ENCODE measurements at places on chromosomes 12 and 14.

GRCh38 chr12:49277466-49277865 lies 12.6 kb downstream of the TUBA1C start:
- no peak for DNase-seq
- no peak overlapping the region for H3K4me3 ChIP-seq
- H3K27me3 ChIP-seq: no peaks in the 10 kb centered on the region
- H3K4me1 ChIP-seq: peaks cover 2% of the 10 kb centered on the region
- peaks cover 14% of the 10 kb centered on the region for H3K36me3 ChIP-seq

- H3K4me3 ChIP-seq: no peak overlapping the region
- DNase-seq: no peak
- no peaks in the 10 kb centered on the region for H3K36me3 ChIP-seq
- H3K27ac ChIP-seq: no peak overlapping the region
- H3K4me1 ChIP-seq: no peaks in the 10 kb centered on the region
These were observed 72.1 kb downstream of the POLR3B start for GRCh38 chr12:106429636-106430035.

DNA sequence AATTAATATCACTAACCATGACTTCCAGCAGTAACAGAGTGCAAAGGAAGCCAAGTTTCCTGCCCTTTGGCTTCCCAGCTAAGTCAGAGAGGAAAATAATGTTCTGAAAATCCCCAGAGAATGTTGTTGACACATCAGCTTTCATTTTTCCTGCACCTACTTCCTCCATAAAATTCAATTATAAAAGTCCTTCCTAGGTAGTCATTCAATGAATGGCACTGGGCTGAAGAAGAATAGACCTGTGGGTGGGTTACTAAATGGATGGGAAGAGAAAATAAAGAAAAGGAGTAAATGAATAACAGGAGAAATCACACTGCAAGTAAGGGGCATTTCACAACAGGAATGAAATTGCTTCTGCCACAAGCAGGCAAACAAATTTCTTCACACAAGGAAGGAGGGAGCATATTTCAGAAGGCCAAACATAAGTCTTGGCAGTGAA lies 73.2 kb upstream of the MDM1 start:
- DNase-seq: no peak
- no peaks in the 10 kb centered on the region for H3K27me3 ChIP-seq
- H3K4me1 ChIP-seq: no peaks in the 10 kb centered on the region
- H3K27ac ChIP-seq: no peak overlapping the region

- H3K36me3 ChIP-seq: no peaks in the 10 kb centered on the region
- no peaks in the 10 kb centered on the region for H3K4me1 ChIP-seq
- H3K27ac ChIP-seq: no peak overlapping the region
- no peaks in the 10 kb centered on the region for H3K27me3 ChIP-seq
These were observed 16.4 kb upstream of the NUDT4 start for GRCh38 chr12:93361151-93361919.

GRCh38 chr12:100127766-100128511 lies 14.7 kb downstream of the BLTP3B start:
- no peak overlapping the region for H3K4me3 ChIP-seq
- H3K27ac ChIP-seq: no peak overlapping the region
- DNase-seq: peak; percentile 47
- no peaks in the 10 kb centered on the region for H3K36me3 ChIP-seq
- no peaks in the 10 kb centered on the region for H3K27me3 ChIP-seq

- DNase-seq: no peak
- H3K27me3 ChIP-seq: no peaks in the 10 kb centered on the region
- no peaks in the 10 kb centered on the region for H3K36me3 ChIP-seq
- H3K4me3 ChIP-seq: no peak overlapping the region
- no peaks in the 10 kb centered on the region for H3K4me1 ChIP-seq
These were observed 23.9 kb downstream of the NCKAP1L start for GRCh38 chr12:54521293-54522060.

- peak overlapping the region; percentile 97 for H3K4me3 ChIP-seq
- no peak for DNase-seq
- H3K36me3 ChIP-seq: no peaks in the 10 kb centered on the region
- peak overlapping the region; percentile 96 for H3K27ac ChIP-seq
These were observed 1.0 kb downstream of the PCNX1 start for GRCh38 chr14:70907996-70908934.

GRCh38 chr12:116425256-116426193 lies 133.7 kb upstream of the MAP1LC3B2 start:
- no peaks in the 10 kb centered on the region for H3K36me3 ChIP-seq
- DNase-seq: peak; percentile 82
- H3K4me1 ChIP-seq: peaks cover 26% of the 10 kb centered on the region
- peak overlapping the region; percentile 94 for H3K27ac ChIP-seq
- H3K27me3 ChIP-seq: no peaks in the 10 kb centered on the region

GRCh38 chr12:51865757-51866270 lies 17.3 kb upstream of the FIGNL2 start:
- peaks cover 49% of the 10 kb centered on the region for H3K4me1 ChIP-seq
- H3K36me3 ChIP-seq: no peaks in the 10 kb centered on the region
- peak overlapping the region; percentile 73 for H3K27ac ChIP-seq
- no peak overlapping the region for H3K4me3 ChIP-seq
- no peaks in the 10 kb centered on the region for H3K27me3 ChIP-seq

DNA sequence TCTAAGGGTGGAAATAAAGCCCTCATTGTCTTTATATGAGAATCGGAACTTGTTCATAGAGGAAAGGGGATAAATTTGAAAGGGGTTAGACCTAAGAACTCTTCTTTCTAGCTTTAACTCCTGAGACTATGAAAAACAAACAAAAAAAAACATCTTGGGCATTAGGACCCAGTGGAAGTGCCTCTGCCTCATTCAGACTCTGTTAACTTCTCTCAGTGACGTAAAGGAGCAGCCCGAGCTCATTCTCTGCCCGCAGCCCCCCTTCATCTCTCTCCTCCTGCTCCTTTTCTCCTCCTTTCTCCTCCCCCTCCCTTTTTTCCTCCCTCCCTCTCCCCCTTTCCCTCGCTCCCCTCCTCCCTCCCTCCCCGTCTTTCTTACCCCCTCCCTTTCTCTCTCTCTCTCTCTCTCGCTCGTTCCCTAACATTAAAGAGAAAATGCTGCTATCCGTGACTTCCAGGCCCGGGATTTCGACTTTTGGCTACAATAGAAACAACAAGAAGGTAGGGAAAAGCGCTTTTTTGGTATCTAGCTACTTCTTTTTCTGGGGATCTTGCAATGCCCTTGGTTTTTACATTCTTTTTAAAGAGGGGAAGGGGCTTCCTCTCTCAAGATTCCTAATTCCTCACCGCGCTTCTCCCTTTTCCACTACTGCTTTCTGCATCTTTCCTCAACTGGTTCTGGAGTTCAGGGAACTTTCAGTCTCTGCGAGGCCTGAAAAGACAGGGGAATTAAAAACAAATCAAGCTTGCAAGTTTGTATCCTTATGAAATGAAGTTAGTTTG lies at the start of gene RBMS2:
Gene RBMS2 (plus strand): TSS at position 231 of the 782 bp plus-strand sequence. CDS start 204 bp downstream, at position 435.
- H3K36me3 ChIP-seq: no peaks in the 10 kb centered on the region
- peak within 1 kb of the TSS; percentile 73 for H3K27ac ChIP-seq
- H3K4me1 ChIP-seq: no peaks in the 10 kb centered on the region
- peak; percentile 81 for DNase-seq
- H3K4me3 ChIP-seq: peak within 1 kb of the TSS; percentile 43

- H3K27ac ChIP-seq: no peak overlapping the region
- DNase-seq: no peak
- H3K36me3 ChIP-seq: no peaks in the 10 kb centered on the region
- no peak overlapping the region for H3K4me3 ChIP-seq
These were observed 3.6 kb downstream of the CFL2 start for GRCh38 chr14:34710744-34711143.
